ENCODE measurements at places on chromosomes 6 and 20.

- DNase-seq = no peak
Measured at GRCh38 chr20:13034115-13034514, 25.3 kb downstream of the SPTLC3 start.

GRCh38 chr6:169048185-169048864 lies 205.3 kb downstream of the THBS2 start:
- DNase-seq = no peak

DNA sequence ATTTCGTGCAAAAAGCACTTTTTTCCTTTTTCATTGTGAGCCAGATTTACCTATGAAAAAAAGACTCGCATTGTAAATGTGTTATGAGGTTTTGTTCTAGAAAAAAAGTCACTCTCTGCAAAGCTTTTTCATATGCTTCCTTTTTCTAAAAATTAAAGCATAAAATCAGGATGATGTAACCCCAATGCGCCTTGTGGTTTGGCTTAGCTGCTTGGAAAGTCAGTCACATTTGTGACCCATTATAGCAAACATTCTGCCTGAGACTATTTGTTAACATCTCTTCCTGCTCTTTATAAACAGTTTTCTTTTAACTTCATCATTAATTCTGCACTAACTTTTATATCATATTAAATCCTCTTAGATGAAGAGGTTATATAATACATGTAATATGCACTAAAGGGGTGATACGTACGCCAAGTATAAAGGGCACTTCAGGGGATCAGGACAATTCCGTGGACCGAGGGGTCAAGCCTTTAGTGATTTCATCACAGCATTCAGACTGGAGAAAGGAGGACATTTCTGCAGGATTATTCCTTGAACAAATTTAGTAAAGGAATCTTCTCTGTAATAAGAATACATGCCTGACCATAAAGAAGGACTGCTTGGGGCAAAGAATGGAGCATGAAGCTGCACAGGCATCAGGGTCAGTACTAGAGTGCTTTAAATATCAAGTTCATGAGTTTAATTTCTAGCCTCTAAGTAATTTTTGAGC lies 48.1 kb upstream of the SMLR1 start:
- no peak for DNase-seq

- no peak for DNase-seq
Measured at GRCh38 chr6:51738614-51739013, 348.8 kb downstream of the PKHD1 start.

- DNase-seq = no peak
Measured at GRCh38 chr20:17609811-17610377, 40.0 kb downstream of the DSTN start.

- peak; percentile 6 for DNase-seq
Measured at GRCh38 chr20:17467120-17467655, 64.0 kb downstream of the BFSP1 start.

- DNase-seq = peak; percentile 92
Measured at GRCh38 chr6:157323966-157324300, 614 bp upstream of the TMEM242 start.

GRCh38 chr6:57252975-57253374 lies 30.9 kb upstream of the RAB23 start:
- no peak for DNase-seq

GRCh38 chr6:126388104-126388598 lies 48.2 kb downstream of the CENPW start:
- DNase-seq = no peak

GRCh38 chr20:33796263-33796906 lies 14.8 kb upstream of the CHMP4B start:
- peak; percentile 68 for DNase-seq

GRCh38 chr6:156698239-156699016 lies 78.8 kb upstream of the ARID1B start:
- no peak for DNase-seq

- no peak for DNase-seq
Measured at GRCh38 chr6:169099411-169100202, 154.0 kb downstream of the THBS2 start.

DNA sequence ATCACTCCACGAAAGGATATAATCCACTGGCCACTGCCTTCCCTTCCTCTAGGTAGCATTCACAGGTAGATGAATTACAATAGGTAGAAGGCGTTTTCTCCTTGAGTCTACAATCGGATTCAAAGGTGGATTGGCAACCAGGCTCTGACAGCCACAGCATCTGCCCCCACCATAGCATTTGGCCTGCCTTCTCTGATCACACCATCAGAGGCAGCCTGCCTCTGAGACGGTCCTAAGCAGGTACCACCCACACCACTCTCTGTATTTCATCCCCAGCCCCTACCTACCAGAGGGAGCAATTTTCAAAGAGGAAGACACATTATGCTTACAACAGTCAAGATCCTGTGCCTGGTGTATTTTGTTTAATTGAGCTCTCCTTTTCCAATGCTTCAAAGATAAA lies 210.5 kb upstream of the SPTLC3 start:
- DNase-seq = no peak

DNA sequence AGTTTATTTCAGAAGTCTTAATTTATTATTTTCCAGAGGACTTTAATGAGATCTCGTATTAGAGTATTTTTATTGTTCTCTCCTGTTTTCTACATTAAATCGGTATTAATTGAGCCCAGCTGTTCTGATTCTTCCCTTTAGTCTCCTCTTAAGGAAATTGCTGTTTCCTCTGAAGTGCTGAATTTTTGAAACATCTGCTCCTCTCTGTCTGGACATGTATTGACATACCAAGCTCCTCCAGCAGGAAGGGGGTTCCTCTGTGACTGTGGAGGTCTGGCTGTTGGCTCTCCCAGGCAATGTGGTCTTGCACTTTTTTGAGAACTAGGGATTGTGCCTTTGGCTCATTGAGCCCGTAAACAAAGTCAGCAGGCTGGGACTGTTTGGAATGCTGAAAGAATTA lies 74.9 kb downstream of the MAP3K4 start:
- no peak for DNase-seq

DNA sequence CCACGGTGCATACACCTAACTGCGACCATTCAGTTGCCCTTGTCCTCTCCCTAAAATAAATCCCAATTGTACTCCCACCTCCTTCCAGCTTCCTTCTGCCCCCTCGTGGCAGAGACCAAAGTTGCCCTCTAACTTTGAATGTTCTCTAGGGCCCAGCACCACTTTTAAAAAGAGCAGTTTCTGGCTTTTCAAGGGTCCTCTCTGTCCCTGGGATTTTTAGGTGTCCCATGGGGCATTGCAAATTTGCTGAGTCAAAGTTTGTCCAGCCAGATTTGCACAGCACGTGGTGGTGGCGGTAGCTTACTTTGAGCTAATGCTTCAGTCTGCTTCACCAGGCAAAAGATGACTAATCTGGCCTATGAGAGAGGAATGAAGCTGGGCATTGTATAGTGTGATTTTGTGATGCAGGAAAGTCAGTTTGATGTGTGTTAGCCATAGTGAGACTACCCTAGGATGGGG lies 100.2 kb downstream of the PERP start:
- DNase-seq = peak; percentile 77

GRCh38 chr6:23329086-23329485 lies 759.7 kb downstream of the HDGFL1 start:
- no peak for DNase-seq

DNA sequence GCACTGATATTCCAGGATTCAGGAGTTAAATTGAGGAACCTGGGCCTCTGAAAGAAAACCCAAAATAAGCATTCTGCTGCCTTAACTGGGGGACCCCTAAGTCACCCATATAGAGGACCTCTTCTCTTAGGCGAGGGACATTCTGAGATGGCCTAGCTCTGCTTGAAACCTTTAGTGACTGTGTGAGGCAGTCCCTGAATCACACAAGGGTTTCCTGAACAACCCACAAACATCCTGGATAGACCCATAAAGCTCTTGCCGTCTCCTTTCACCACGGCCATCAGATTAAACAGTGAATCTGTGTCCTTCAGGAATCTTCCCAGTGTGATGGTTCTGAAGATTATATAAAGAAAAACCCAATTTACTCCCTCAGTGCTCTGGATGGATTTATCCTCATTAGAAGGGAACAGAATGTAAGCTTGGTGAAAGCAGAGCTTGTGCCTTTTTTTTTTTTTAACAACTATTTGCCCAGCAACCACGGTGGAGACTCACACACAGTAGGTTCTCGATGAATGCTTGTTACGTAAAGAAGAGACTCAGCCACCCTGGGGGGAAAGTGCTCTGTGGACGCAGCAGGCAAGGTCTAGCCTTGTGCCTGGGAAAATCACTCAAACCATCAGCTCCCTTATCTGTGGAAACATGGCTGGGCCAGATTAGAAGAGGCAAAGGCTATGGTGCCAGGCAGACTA lies 39.1 kb upstream of the SIRPG start:
- no peak for DNase-seq

- no peak for DNase-seq
Measured at GRCh38 chr20:45073221-45073620, 27.7 kb downstream of the KCNS1 start.

GRCh38 chr20:52457826-52458225 lies 266.2 kb upstream of the ZFP64 start:
- no peak for DNase-seq

GRCh38 chr6:32415521-32416019 lies 8.6 kb upstream of the BTNL2 start:
- DNase-seq = peak; percentile 82

GRCh38 chr6:144797881-144798589 lies 512.9 kb downstream of the UTRN start:
- DNase-seq = no peak

- DNase-seq = no peak
Measured at GRCh38 chr6:7671076-7671475, 54.8 kb upstream of the BMP6 start.

- no peak for DNase-seq
Measured at GRCh38 chr6:12911427-12911826, 194.9 kb downstream of the PHACTR1 start.

GRCh38 chr6:124055963-124056362 lies 252.3 kb downstream of the NKAIN2 start:
- no peak for DNase-seq

DNA sequence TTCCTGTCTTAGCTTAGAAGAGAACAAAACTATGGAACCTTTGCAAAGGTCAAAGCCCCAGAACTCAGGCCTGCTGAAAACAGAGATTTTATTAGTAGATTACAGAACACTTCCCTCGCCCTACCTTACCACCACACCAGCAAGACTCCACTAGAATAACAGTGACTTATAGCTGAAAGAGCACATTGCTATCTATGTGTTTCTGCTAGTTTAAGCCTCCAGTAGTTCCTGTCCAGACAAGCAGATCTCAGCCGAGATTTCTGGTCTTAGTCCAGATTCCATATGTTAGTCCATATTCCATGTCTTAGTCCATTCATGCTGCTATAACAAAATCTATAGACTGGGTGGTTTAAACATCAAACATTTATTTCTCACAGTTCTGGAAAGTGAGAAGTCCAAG lies 412.3 kb upstream of the ID4 start:
- no peak for DNase-seq

DNA sequence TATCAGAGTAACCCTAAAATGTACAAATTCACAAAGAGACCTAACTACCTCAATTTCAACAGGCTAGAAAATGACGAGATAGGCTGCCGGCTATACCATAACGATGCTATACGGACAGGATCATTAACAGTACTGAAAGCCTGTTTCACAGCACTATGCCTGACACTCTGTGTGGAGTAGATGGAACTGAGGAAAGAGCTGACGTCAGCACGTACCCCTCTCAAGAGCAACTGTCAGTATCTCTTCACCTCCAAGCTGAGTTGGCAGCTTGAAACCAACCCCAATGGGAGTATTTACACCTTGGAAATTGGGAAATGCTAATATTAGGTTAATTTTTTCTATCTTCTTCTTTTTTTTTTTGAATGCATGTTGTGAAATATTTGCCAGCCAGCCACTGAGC lies 53.6 kb downstream of the HUS1B start:
- DNase-seq = no peak

DNA sequence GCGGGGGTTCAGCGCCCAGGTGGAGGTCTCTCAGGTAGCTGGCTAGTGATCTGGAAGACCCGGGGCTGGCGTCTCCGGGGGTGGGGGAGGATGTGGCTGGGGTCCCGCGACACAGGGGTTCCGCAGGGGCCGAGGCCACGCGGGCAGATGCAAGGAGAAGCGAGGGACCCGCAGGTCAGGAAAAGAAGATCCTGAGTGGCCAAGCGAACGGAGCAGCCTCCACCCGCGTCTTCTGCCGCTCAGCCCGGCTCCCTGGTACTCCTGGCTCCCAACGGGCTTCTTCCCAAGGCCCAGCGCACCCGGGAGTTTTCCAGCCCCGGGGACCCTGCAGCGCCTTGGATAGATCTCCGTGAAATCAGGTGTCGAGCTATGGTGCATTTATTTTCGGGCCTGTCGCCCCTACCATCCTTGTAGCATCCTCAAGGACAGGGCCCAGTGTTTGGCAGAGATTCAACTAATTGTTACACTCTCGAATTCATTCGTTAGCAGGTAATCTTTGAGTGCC lies 682 bp upstream of the CHD6 start:
- no peak for DNase-seq

DNA sequence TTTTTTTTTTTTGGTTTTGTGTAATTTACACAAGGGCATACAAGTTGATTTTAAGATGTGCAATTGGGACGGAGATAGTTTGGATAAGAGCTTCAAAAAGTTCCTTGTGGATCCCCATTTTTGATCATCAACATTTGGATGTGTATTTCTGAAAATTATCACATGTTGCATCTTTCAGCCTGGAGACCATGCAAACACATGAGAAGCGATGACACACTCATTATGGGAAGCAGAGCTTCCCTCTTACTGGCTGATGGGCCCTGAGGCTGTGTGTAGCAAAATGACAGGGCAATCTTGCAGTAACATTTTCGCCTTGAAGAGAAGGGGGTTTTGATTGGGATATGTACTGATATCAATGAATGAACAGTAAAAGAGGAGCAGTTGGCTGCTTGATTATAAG lies 22.0 kb upstream of the RIPK1 start:
- no peak for DNase-seq

- peak; percentile 69 for DNase-seq
Measured at GRCh38 chr20:48787861-48788375, 39.9 kb downstream of the PREX1 start.

DNA sequence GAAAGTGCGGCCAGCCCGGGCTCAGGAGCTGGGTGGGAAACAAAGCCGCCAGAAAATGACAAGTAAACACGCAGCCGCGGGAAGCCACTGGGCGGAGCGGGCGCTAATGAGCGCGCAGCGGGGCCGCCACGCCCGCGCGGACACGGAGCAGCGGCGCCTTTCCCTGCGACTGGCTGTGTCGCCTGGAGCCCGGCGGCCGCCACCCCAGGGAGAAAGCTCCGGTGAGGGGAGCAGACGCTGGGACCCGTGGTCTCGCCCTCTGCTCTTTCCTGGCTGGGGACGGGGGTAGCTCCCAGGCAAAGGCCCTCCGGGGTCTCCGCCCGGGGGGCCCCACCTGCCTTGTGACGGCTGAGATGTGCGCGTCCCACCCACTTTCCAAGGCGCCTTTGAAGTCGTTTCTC lies 54.9 kb downstream of the PRR18 start:
- peak; percentile 58 for DNase-seq

- no peak for DNase-seq
Measured at GRCh38 chr6:31405996-31406395, 2.6 kb downstream of the MICA start.

Measured in islet precursor cell (in vitro differentiated cells).